SJSA1 (cell line): ENCODE measurements at places on chromosomes 1 and 21. TPM values are rescaled to one million over a fixed set of nuclear protein-coding genes. Genes with fewer than 3 reads are reported as not detected.
A peak's percentile ranks its signal among the peaks of the same experiment; 100 is the strongest.

DNA sequence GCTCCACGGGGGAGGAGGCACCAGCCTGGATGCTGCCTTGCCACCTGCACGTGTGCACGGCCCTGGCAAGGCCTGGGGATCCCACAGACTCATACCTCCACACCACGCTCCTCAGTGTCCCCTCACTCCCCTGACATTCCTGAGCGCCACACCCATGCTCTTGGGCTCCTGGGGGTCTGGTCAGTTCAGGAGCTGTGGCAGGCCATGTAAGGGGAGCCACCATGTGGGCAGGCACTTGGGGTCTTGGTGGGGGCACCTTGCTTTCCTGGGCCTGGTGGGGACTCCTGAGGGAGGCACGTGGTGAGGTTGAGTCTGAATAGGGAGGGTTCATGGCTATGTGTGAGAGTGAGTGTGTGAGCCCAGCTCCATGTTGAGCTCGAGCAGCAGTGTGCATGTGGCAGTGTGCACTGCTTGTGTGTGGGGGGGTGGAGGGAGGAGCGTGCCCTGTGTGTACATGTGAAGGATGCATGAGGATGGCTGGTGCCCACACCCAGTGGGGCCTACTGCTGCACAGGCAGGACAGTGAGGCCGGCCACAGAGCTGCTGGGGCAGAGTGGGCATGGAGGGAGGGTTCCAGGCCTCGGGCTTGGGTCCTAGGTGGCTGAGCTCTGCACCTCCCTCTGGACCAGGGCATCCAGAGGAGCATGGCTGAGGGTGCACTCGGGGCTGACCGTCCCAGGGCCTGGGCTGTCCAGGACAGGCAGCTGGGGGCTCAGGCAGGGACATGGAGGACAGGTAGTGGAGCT lies 1.6 kb downstream of the GJC2 start:
- no peaks in the 10 kb centered on the region for H3K27me3 ChIP-seq
- peaks cover 43% of the 10 kb centered on the region for H3K36me3 ChIP-seq
- DNase-seq = no peak
- H3K27ac ChIP-seq = no peak overlapping the region
- no peaks in the 10 kb centered on the region for H3K4me1 ChIP-seq

DNA sequence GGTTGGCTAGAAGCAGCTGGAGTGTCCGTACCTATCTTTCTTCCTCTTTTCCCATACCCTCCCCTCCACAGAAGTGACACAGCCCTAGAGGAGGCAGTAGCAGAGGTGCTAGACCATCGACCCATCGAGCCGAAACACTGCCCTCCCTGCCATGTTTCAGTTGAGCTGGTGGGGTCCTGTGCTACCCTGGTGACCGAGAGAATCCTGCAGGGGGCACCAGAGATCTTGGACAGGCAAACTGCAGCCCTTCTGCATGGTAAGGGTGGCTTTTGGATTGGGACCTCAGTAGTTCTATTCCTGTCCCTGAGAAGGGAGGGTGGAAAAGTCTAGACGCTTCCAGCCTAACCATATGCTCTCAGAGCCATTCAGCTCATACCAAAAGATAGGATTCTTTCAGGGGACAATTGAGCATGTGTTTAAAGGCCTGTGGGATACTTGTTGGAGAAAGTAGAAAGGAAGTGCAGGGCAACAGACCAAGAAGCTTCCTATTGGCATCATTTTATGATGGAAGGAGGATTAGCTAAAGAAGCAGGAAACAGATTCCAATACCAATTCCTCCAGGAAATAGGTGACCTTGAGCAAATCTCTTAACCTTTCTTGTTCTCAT lies 11.7 kb upstream of the BNIPL start:
- H3K4me1 ChIP-seq = no peaks in the 10 kb centered on the region
- H3K27ac ChIP-seq = no peak overlapping the region
- H3K27me3 ChIP-seq = no peaks in the 10 kb centered on the region
- no peak overlapping the region for H3K4me3 ChIP-seq
- DNase-seq = peak; percentile 44

- H3K27me3 ChIP-seq = no peaks in the 10 kb centered on the region
- no peak overlapping the region for H3K4me3 ChIP-seq
Measured at GRCh38 chr1:105686874-105687690, 1369.4 kb upstream of the PRMT6 start.

- H3K4me1 ChIP-seq = no peaks in the 10 kb centered on the region
- no peak overlapping the region for H3K27ac ChIP-seq
- H3K36me3 ChIP-seq = no peaks in the 10 kb centered on the region
- H3K27me3 ChIP-seq = no peaks in the 10 kb centered on the region
- DNase-seq = no peak
Measured at GRCh38 chr1:62307446-62307845, 11.8 kb downstream of the KANK4 start.

GRCh38 chr1:243539636-243540035 lies 283.8 kb downstream of the SDCCAG8 start:
- no peak overlapping the region for H3K27ac ChIP-seq
- H3K4me1 ChIP-seq = peaks cover 5% of the 10 kb centered on the region; the same call in 1 of the 2 replicates
- H3K4me3 ChIP-seq = no peak overlapping the region

DNA sequence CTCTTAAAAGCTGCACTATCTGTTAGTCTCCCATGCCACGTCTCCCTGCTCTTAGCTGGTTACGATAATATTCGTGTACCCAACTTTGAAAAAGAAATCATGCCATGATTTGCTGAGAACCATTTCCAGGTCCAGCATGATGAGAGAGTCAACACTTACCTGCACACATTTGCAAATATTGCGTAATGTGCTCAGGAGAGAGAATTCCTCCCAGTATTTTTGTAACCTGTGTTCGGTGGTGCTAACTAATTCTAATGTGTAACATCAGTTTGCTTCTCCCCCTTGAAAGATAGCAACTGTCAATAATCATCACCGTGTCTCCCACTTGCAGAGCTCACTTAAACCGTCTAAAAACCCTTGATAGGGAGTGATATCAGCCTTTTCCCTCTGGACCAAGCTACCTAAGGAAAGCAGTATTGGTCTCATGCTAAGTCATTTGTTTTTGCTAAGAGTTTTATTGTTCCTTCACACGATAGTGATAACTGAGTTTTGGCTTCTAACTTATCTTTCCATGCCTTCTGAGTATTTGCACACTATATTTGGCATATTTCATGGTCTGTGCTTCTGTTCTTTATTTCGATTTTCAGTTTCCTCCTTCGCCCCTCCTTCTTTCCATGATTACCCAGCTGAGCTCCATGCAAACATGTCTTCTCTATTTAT lies 61.1 kb upstream of the IRF2BP2 start:
- DNase-seq = no peak
- H3K27me3 ChIP-seq = no peaks in the 10 kb centered on the region
- no peak overlapping the region for H3K27ac ChIP-seq
- H3K36me3 ChIP-seq = 0 out of 2 replicates have a peak, but pooled peaks cover 5% of the 10 kb centered on the region

- no peak overlapping the region for H3K4me3 ChIP-seq
- no peak for DNase-seq
- no peaks in the 10 kb centered on the region for H3K36me3 ChIP-seq
- H3K27ac ChIP-seq = no peak overlapping the region
- H3K4me1 ChIP-seq = no peaks in the 10 kb centered on the region
Measured at GRCh38 chr1:81407000-81407821, 393.5 kb upstream of the ADGRL2 start.

ITGB2 gene
- total RNA-seq = 116 and 120 TPM in 2 replicates

S100A2 gene
- 5.3 and 15.8 TPM in 2 replicates for total RNA-seq
